Stimulated activated CD8-positive, alpha-beta memory T cell treated with anti-CD3 and anti-CD28 coated beads, Interleukin-15, amount 100 ng/mL, for 1 hour (primary cell): ENCODE measurements at places on chromosomes 3 and 15.

GRCh38 chr3:126345231-126345630 is 12.0 kb downstream of the KLF15 start:
- no peak for DNase-seq

DNA sequence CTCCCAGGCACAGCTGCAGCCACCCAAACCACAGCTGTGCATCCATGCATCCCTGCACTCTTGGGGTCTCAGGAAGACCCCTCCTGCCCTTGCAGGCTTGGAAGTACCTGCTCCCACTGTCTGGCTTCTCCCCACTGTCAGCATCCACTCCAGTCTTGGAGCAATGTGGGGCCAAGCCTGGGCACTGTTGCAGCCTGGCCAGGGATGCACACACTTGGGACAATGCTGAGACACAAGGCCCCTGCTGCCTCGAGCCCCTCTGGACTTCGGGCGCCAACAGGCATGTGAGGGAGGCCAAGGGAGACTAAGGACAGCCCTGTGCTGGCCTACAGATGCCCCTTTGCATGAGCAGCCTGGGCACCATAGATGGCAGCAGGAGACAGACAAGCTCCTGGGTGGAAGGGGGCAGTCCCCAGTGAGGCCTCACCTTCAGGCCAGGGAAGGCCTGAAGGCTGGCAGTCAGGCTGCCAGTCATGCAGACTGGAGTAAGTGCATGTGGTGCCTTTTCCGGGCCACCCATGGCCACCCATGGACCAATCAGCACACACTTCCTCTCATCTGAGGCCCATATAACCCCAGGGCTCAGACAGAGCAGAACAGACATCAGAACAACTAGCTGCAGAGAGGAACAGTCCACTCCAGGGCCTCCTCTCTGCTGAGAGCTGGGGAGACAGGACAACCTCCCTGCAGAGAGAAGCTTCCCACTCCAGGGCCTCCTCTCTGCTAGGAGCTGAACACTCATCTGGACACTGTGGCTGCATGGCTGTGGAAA is 219.0 kb downstream of the VGLL3 start:
- no peak for DNase-seq

- no peak for DNase-seq
Measured at GRCh38 chr3:183092256-183092655, 7.0 kb downstream of the MCCC1 start.

DNA sequence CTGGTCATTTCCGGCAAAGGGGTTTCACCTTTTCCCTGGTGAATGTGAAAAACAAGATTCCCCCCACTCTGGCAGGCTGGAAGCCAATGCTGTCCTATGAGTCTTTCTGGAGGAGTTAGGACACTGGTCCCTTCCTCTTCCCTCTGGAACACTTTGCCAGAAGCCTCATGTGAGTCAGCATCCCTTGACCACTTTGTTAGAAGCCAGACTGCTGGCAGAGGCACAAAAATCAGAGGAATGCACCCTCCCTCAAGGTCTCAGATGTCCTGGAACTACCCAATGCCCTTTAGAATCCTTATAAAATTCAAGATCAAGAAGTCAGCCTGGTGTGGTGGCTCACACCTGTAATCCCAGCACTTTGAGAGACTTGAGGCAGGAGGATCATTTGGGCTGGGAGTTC is 26.6 kb downstream of the ITGB5 start:
- no peak for DNase-seq

DNA sequence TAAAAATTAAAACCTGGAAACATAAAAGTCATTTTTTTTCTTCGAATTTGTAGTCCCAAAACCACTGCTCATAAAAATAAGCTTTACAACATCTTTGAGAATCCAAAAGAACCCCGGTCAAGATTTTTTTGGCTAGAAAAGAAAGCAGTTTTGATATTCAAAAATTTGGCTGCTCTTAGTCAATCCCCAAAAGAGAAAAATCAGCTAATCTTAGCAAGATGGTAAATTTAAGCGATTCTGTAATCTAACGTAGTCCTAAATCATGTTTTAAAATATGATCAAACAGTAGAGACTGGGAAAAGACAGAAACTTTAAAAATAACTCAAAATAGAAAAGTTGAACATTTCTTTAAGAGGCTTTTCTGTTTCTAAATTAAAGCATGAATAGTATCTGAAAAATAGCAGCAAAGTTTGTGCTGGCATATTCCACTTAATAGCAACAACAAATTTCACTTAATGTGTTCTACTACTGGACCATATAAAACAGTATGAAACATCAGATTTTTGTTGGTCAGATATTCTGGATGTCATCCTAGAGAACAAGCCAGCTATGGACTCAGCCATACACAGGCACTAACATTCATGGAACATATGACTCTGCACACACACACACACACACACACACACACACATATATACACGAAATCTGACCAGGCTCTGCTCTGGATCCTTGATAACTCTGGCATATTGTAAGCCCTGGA is 19.1 kb upstream of the NR2F2 start:
- DNase-seq, result no peak

GRCh38 chr3:118128886-118129285 is 905.8 kb downstream of the IGSF11 start:
- no peak for DNase-seq

- DNase-seq, result no peak
Measured at GRCh38 chr15:83955806-83956265, 279.7 kb upstream of the GOLGA6L4 start.

DNA sequence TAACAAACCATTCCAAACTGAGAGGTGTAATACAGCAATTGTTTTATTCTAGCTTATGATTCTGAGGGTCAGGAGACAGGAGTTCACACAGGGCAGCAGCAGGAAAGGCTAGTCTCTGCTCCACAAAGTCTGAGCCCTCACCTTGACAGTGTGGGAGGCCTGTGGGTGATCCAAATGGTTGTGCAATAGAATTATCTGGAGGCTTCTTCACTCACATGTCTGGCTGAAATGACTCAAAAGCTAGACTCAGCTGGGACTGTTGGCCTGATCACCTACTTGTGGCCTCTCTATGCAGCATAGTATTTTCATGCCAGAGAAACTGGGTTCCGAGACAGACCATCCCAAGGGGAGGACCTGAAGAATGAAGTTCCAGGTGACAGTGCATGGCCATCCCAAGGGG is 233.9 kb upstream of the UBE2E2 start:
- no peak for DNase-seq

GRCh38 chr3:102714567-102714966 is 279.8 kb downstream of the ZPLD1 start:
- DNase-seq, result no peak

DNA sequence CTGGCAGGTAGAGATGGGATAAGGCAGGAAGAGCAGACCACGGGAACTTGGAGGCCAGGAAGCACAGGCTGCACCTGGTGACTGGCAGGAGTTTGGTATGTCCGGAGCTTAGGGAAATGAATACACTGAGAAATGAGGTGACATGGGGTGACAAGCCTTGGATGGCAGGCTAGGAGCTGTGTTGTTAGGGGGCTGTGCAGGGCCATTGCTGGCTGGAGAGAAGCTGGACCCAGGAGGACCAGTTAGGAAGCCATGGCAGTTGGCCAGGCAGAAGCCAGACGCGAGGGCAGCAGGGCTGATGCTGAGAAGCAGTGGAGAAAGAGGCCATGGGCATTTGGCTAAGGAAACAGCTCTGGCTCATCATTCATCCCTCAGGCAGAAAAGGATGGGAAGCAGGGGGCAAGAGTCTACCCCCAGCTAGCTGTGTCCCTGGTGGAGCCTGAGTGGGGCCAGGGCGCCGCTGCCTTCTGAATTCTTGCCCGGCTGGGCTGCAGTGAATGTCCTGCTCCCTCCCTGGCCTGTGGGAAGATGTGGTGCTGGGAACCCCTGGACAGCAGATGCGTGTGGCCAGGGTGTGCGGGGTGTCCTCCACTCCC is 255.8 kb downstream of the FAM43A start:
- no peak for DNase-seq

- no peak for DNase-seq
Measured at GRCh38 chr3:155228676-155229075, 64.8 kb downstream of the STRIT1 start.

GRCh38 chr3:185822221-185823000 is 2.4 kb downstream of the IGF2BP2 start:
- DNase-seq, result no peak

- no peak for DNase-seq
Measured at GRCh38 chr3:12840591-12841148, 695 bp downstream of the RPL32 start.

DNA sequence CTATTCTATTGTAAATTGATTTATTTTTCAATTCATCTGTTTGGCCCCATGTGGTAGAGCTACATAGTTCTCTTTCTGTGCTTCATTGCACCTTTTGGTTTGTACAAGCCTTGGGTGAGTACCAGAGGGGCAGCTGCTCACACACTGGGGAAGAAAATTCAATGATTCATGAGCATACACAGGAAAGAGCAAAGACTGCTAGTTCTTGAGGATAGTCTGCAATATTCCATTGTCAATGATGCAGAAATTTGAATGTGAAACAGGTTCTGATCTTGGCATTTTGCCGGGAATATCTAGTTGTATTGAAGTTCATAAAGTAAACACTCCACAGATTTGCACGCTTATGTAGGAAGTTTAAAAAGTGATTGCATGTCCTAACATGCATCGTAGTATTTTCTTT is 304.6 kb downstream of the NAALADL2 start:
- no peak for DNase-seq

GRCh38 chr3:2628117-2628516 is 482.1 kb downstream of the IL5RA start:
- DNase-seq, result no peak

DNA sequence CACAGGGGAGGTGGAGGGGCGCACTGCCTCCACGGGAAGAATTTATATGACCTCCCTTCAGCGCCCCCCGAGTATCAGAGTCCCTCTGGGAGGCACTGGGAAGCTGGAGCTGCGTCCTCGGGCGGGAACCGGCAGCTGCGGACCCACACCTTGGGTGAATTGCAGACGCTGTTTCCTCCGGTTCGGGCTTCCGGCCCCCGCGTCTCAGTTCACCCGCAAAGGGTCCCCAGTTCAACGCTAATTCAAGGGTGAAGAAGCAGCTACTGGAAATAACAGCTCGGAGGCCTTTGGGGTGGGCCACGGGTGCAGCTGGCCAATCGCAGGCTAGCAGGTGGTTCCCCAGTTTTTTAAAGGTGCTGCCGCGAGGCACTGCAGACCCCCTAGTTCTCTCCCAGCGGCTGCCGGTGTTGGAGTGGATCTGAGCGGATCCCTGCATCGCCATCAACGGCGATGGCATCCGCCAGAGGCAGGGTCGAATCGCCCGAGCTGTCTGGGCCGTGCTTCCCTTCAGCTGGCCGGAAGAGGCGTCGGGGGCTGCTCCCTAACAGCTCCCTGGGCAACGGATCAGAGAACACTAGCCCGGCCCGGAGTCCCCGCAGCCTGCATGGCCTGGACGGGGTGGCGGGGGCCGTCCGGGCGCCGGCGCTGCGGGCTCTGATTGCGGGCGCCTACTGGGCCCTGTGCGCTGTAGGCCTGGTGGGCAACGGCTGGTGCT is 19.4 kb upstream of the ADAMTS7 start:
- DNase-seq, result no peak

DNA sequence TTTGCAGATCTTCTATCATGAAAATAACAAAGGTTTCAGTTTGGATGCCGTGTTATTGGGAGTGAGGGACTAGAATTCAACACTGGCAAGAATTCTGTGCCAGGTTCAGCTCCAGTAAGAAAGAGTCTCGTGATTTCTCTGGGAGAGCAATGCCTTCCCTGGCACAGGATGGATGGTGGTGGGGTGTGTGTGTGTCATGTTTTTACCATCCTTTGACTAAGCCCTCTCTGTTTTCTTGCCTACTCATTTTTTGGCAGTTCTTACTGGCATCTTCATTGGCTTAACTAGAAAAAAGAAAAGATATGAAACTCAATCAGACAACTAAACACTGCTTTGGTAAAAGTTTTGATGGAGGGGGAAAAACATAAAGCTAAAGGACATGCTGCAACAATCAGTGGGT is 86.6 kb downstream of the FMN1 start:
- DNase-seq, result no peak

DNA sequence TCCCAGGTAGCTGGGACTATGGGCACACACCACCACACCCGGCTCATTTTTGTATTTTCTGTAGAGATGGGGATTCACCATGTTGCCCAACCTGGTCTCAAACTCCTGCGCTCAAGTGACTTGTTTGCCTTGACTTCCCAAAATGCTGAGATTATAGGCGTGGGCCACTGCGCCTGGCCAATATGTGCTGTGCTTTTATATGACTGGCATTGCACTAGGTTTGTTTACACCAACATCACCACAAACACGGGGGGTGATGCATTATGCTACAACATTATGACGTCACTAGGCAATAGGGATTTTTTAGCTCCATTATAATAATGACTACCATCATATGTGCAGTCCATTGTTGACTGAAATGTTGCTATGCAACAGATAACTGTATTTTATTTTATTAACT is 6.9 kb downstream of the APH1B start:
- no peak for DNase-seq

GRCh38 chr3:51921081-51921578 is 18.0 kb upstream of the IQCF1 start:
- DNase-seq, result no peak

- DNase-seq, result no peak
Measured at GRCh38 chr15:57224664-57225063, 151.6 kb upstream of the CGNL1 start.

DNA sequence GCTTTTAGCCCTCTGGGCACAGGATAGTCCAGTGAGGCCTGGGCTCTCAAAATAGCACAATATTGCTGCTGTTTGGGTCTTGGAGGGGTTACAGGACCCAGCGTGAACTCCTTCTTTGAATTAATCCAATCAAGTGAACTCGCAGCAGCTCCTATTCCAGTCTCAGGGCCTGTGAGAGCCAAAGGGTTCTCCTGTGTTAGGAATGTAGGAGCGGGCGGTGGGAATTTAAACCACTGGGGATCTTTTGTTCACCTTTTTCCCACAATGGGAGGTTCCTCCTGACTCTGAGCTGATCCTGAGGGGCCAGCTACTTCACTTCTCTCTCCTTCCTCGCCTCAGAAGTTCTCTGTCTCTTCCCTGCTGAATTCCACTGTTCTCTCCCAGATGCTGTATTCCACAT is 504.0 kb downstream of the UNC13C start:
- DNase-seq, result no peak

GRCh38 chr3:132325103-132325606 is 7.9 kb downstream of the ACP3 start:
- no peak for DNase-seq

DNA sequence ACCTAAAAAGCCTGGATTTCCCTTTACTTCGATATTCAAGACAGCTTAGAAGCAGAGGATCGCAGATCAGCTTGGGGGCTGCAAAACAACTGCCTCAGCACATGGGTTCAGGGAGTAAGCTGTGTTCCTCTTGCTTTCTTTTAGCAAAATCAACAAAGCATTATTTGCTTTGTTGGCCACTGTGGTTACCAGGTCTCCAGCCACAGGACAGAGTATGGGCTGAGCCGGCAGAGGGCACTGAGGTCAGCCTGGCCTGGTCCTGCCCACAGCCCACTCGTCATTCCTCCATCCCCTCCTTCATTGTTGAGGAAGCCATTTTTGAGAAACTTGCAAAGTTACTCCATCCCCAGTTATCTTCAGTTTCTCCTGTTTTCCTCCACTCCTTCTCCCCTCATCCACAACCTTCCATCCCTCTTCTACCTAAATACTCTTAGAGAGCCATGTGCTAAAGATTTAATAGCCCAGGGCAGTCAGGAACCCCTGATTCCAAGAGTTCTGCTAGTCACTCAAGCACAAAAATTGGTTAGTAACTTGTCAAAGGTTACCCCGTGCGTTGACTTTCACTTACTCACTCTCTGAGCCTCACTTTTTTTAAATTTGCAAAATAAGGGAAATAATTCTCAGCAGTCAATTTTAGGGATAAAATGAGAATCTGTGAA is 60.0 kb upstream of the HES1 start:
- no peak for DNase-seq

GRCh38 chr15:69820819-69821218 is 276.9 kb downstream of the TLE3 start:
- no peak for DNase-seq
